ENCODE measurements at places on chromosomes 7 and 10.

GRCh38 chr10:79047584-79047874, 21.2 kb upstream of the ZMIZ1 start:
- H3K4me1 ChIP-seq = peaks cover 8% of the 10 kb centered on the region
- H3K36me3 ChIP-seq = no peaks in the 10 kb centered on the region
- H3K27me3 ChIP-seq = peaks cover 16% of the 10 kb centered on the region
- no peak overlapping the region for H3K27ac ChIP-seq
- no peak overlapping the region for H3K4me3 ChIP-seq
- no peak for DNase-seq

GRCh38 chr7:75971309-75971960, 23.0 kb downstream of the TMEM120A start:
- no peak for DNase-seq
- H3K27me3 ChIP-seq = no peaks in the 10 kb centered on the region
- peaks cover 16% of the 10 kb centered on the region for H3K36me3 ChIP-seq

- no peaks in the 10 kb centered on the region for H3K4me1 ChIP-seq
- no peaks in the 10 kb centered on the region for H3K27me3 ChIP-seq
- no peak for DNase-seq
- no peak overlapping the region for H3K27ac ChIP-seq
- H3K36me3 ChIP-seq = peaks cover 5% of the 10 kb centered on the region
- no peak overlapping the region for H3K4me3 ChIP-seq
Observed at GRCh38 chr7:24707988-24708615, 49.2 kb downstream of the GSDME start.

- H3K36me3 ChIP-seq = no peaks in the 10 kb centered on the region
- no peak overlapping the region for H3K27ac ChIP-seq
Observed at GRCh38 chr10:15796098-15796759, 64.1 kb downstream of the MINDY3 start.

- no peak overlapping the region for H3K27ac ChIP-seq
- H3K36me3 ChIP-seq = peaks cover 16% of the 10 kb centered on the region
- no peak for DNase-seq
Observed at GRCh38 chr10:62373639-62373994, 552 bp upstream of the ZNF365 start.

GRCh38 chr10:93299606-93300287, 182.4 kb downstream of the MYOF start:
- H3K4me1 ChIP-seq = no peaks in the 10 kb centered on the region
- DNase-seq = no peak
- H3K27ac ChIP-seq = no peak overlapping the region

GRCh38 chr10:47384148-47384921, at the start of gene ZNF488:
TSS of gene ZNF488 (minus strand) at chr10:47384293. CDS start at chr10:47368829, 15,464 bp downstream.
- peaks cover 12% of the 10 kb centered on the region for H3K4me1 ChIP-seq
- peaks cover 13% of the 10 kb centered on the region for H3K36me3 ChIP-seq
- DNase-seq = peak; percentile 90
- H3K27me3 ChIP-seq = peaks cover 24% of the 10 kb centered on the region
- peak within 1 kb of the TSS; percentile 71 for H3K4me3 ChIP-seq

- no peak overlapping the region for H3K27ac ChIP-seq
- H3K4me3 ChIP-seq = no peak overlapping the region
- H3K36me3 ChIP-seq = no peaks in the 10 kb centered on the region
- DNase-seq = no peak
- no peaks in the 10 kb centered on the region for H3K4me1 ChIP-seq
- H3K27me3 ChIP-seq = no peaks in the 10 kb centered on the region
Observed at GRCh38 chr7:15084368-15084767, 181.8 kb upstream of the DGKB start.

DNA sequence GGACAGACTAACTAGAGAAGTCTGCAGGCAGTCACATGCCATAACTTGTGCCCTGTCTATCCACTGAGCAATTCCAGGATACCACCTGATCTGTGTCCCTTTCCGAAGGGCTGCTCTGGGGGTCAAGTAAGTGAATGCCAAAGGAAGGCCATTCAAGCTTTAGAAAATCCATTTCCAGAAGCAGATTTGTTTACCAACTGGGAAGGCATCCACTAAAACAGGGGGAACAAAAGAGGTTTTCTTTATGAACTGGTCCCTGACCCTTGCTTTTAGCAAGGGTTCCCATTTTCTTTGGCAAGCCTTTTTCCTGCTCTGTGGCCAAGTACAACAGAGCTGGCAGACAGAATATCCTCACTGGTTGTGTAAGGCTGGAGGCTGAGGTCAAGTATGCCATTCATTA, 36.5 kb downstream of the ITPRID1 start:
- H3K27me3 ChIP-seq = no peaks in the 10 kb centered on the region
- H3K27ac ChIP-seq = no peak overlapping the region
- H3K36me3 ChIP-seq = peaks cover 8% of the 10 kb centered on the region
- H3K4me1 ChIP-seq = peaks cover 22% of the 10 kb centered on the region
- peak; percentile 19 for DNase-seq

GRCh38 chr10:117617659-117618058, 75.1 kb downstream of the EMX2 start:
- H3K27ac ChIP-seq = no peak overlapping the region
- H3K4me1 ChIP-seq = no peaks in the 10 kb centered on the region
- DNase-seq = no peak
- no peak overlapping the region for H3K4me3 ChIP-seq
- peaks cover 58% of the 10 kb centered on the region for H3K27me3 ChIP-seq

DNA sequence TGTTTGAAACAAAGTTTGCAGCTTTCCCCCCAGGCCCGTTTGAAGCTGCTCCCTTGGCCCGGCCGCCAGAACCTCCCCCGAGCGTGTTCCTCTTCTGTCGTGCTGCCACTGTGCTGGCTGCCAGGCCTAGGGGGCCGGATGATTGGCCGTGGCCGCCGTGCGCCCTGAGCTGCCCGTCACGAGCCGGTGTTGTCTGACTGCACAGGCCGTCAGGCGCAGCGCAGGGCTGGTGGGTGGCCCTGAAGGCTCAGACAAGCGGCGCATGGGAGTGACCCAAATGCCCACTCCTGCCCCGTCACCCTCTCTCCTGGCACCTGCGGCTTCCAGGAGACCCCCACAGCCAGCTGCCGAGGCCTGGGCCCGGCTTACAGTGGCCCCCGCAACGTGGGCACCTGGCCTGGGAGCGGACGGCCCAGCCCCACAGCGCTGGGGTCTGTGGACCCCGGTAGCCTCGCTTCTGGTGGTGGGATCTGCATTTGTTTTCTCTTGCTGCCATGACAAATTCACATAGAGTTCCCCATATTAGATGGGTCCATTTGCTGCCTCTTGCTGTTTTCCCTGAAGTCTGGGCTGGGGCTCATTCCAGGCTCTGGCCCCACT, 13.1 kb downstream of the JAKMIP3 start:
- H3K27ac ChIP-seq = no peak overlapping the region
- H3K27me3 ChIP-seq = peaks cover 20% of the 10 kb centered on the region
- no peak overlapping the region for H3K4me3 ChIP-seq
- H3K36me3 ChIP-seq = no peaks in the 10 kb centered on the region
- DNase-seq = no peak
- no peaks in the 10 kb centered on the region for H3K4me1 ChIP-seq

All from Calu3 (cell line).